ENCODE measurements at places on chromosomes 3 and 15. TPM values are rescaled to one million over a fixed set of nuclear protein-coding genes. Genes with fewer than 3 reads are reported as not detected.

Gene AP3B2
- under 0.01 TPM for total RNA-seq

Gene EFHB
- 1.4 TPM for total RNA-seq

Gene NEK11
- total RNA-seq = 3.5 TPM

Gene EDEM1
- 34.6 TPM for total RNA-seq

Gene TMEM212
- not detected for total RNA-seq

Gene CHRNA5
- total RNA-seq = 0.37 TPM

Gene ACOX2
- 13.1 TPM for total RNA-seq

Gene NDN
- 76.8 TPM for total RNA-seq
